Fibroblast of the aortic adventitia (primary cell): ENCODE measurements at places on chromosomes 12 and 14. TPM values are rescaled to one million over a fixed set of nuclear protein-coding genes. Genes with fewer than 3 reads are reported as not detected.

DNA sequence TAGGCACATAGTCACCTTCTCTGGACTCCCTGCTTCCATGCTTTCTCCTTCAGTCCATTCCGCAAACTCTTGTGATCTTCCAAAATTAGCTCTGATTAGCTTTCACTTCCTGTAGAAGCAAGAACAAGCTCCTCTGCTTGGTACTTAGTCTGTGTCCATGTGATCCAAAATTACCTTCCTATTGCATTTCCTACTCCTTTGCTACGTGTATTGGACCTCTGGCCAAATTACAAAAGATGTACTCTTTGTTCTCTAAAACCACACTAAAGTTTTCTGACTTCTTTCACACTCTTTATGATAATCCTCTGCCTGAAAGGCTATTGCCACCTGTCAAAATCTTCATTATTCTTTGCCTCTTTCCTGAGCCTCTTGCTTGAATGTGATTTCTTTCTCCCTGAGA lies 786 bp upstream of the TSFM start:
- no peak for DNase-seq

GRCh38 chr14:82421286-82421685 lies 887.6 kb upstream of the SEL1L start:
- no peak for DNase-seq

- no peak for DNase-seq
Measured at GRCh38 chr14:104689881-104690711, 678 bp downstream of the INF2 start.

ANKRD33 gene
- total RNA-seq: 0.09 TPM in 1 of 2 replicates, not detected in the other

GRCh38 chr14:105015242-105015641 lies 5.6 kb downstream of the CDCA4 start:
- no peak for DNase-seq

DNA sequence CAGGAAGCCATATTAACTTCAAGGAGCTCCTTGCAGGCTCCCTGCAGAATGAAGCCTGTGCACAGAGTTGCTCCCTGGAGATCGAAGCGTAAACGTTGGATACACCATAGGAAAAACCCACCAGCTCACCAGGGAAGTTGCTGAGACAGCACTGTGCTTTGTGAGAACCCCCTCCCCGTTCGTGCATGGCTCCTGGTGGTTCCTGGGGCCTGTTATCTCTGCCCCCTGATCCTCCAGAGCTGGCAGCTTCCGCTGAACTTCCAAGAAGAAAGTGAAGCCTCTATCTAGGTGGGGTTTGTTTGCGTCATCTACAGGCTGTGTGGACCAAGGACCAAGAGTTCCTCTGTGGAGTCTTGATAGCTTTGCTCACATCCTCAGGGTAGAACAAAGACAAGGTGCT lies 2.4 kb upstream of the CCDC85C start:
- DNase-seq: no peak

DNA sequence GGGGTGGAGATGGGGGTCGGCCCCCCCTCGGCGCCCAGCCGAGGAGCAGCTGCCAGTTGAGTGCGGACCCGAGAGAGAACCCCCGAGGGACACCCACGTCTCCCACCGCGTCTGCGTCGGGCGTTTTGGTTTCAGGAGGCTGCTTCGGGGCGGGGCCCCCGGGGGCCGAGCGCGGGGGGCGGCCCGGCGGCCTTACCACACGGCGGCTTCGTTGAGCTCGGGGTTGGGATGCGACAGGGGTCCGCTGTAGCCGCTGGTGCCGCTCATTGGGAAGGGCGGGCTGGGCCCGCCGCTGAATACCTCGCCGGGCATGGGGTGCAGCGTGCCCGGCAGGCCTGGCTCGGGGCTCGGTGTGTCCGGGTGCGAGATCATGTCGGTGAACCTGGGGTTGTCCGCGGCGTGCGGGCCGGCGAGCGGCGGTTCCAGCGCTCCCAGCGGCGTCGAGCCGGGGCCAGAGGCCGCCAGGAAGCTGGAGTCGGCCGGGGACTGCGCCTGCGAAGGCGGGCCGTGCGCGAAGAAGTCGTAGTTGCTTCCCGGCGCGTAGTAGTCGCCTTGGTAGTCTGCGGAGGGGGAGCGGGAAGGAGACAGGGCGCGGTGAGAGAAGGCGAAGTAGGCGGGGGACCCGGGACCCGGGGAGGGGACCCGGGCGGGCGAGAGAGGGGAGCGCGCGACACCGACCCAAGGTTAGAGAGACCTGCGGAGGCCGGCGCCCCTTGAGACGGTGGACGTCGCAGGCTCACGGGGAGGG lies 8.5 kb downstream of the LHX5 start:
- no peak for DNase-seq

GRCh38 chr12:5971194-5971850 lies 26.3 kb upstream of the ANO2 start:
- DNase-seq: no peak

- no peak for DNase-seq
Measured at GRCh38 chr12:58841058-58841798, 79.1 kb downstream of the LRIG3 start.

GRCh38 chr12:125137766-125138344 lies 72.6 kb downstream of the AACS start:
- DNase-seq: no peak

CFAP54 gene
- total RNA-seq: 3.0 and 5.6 TPM in 2 replicates

DNA sequence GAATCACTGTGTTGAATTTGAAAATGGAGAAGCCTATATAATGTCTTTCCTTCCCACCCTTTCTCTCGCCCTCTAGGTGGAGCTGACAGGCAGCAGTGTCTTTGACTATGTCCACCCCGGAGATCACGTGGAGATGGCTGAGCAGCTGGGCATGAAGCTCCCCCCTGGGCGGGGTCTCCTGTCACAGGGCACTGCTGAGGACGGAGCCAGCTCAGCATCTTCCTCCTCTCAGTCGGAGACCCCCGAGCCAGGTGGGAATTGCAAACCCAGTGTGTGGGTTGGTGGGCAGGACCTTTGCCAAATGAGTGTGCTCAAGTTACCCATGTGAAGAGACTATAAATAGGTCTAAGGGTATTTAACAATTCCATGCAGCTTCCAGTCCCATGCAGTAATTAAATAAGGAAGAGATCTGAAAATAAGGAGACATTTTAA lies 274.7 kb downstream of the EGLN3 start:
- DNase-seq: peak; percentile 56

DNA sequence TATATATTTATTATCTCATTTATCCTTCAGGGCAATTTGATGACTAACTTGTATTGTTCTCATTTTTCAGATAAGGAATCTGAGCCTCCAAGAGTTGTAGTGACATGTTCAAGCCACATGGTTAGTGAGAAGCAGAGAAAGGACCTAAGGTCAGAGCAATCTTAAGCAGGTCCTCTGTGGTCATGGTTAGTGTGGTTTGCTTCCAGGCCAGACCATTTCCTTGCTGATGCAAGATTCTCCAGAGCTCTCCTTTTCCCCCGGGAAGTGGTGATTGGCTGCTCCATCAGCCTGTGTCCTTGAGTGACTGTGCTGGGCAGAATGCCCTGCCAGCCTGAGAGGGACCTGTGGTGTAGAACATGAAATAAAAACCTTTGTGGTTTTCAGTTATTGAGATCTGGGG lies 141.3 kb downstream of the KTN1 start:
- peak; percentile 97 for DNase-seq

DNA sequence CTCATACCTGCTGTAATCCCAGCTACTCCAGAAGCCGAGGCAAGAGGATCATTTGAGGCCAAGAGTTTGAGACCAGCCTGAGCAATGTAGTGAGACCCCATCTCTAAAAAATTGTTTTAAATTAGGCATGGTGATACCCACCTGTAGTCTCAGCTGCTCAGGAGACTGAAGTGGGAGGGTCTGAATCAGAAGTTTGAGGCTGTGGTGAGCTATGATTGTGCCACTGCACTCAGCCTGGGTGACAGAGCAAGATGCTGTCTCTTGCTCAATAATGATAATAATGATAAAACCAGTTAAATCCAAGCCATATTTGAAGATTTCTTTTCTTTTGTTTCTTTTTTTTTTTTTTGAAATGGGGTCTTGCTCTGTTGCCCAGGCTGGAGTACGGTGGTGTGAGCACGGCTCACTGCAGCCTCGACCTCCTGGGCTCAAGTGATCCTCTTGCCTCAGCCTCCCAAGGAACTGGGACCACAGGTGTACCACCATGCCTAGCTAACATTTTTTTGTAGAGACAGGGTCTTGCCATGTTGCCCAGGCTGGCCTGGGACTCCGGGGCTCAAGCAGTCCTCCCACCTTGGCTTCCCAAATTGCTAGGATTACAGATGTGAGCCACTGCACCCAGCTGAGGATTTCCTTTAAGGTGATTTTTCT lies 12.8 kb downstream of the PSMA6 start:
- no peak for DNase-seq

- peak; percentile 14 for DNase-seq
Measured at GRCh38 chr14:64324461-64324860, 30.3 kb upstream of the ESR2 start.

MDGA2 gene
- total RNA-seq: not detected in 2 replicates

CRIP2 gene
- 32.9 and 54.3 TPM in 2 replicates for total RNA-seq

GRCh38 chr12:107488666-107489065 lies 196.9 kb upstream of the PWP1 start:
- peak; percentile 43 for DNase-seq

DNA sequence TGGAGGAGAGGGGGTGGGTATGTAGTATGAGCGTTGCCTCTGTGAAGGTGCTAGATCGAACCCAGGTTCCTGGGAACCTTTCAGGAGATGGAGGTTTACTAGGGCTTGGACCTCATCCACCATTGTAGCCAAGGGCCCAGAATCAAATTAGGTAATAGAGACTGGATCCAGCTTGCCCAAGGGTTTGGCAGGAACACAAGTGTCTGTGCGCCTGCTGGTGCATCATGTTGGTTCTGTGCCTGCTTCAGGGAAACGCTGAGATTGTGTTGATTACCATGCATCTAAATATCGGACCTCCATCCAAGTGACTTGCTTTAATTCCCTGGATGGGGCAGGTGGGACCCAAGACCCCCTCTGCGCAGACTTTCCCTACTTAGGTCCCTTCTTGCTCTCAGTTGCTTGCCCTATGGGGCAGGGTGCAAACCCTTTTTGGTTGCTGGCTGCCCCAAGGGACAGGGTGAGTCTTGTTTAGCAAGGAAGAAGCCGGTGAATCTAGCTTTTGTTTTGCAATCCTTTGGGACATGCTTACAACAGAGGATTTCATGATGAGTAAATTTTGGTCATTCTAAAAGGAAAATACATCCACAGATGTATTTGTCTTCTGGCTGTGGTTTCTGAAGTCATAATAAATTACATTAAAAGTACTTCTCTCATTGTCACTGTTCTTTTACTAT lies 189.8 kb upstream of the PRICKLE1 start:
- DNase-seq: peak; percentile 59

GRCh38 chr12:95074766-95075165 lies 1.3 kb upstream of the NR2C1 start:
- peak; percentile 79 for DNase-seq

- DNase-seq: no peak
Measured at GRCh38 chr12:91606662-91607377, 424.2 kb upstream of the DCN start.

DNA sequence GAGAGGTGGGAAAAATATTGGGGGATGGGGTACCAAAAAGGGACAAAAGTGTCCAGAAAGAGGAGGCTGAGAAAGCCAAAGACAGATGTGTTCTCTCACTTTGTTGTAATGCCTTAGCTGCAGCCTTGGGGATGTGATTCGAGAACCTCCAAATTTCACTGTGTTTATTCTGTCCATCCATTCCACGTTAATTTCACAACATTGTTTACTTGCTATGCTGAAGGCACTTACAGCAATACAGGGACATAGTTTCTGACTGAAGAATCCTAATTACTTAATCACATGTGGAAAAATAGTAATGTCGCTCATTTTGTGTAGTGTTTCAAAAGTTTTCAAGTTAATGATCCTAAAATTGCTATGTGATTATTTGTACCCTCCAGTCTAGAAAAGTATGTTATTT lies 146.2 kb upstream of the SLC38A2 start:
- no peak for DNase-seq

GRCh38 chr14:94536836-94537235 lies 24.4 kb upstream of the SERPINA4 start:
- DNase-seq: no peak

DNA sequence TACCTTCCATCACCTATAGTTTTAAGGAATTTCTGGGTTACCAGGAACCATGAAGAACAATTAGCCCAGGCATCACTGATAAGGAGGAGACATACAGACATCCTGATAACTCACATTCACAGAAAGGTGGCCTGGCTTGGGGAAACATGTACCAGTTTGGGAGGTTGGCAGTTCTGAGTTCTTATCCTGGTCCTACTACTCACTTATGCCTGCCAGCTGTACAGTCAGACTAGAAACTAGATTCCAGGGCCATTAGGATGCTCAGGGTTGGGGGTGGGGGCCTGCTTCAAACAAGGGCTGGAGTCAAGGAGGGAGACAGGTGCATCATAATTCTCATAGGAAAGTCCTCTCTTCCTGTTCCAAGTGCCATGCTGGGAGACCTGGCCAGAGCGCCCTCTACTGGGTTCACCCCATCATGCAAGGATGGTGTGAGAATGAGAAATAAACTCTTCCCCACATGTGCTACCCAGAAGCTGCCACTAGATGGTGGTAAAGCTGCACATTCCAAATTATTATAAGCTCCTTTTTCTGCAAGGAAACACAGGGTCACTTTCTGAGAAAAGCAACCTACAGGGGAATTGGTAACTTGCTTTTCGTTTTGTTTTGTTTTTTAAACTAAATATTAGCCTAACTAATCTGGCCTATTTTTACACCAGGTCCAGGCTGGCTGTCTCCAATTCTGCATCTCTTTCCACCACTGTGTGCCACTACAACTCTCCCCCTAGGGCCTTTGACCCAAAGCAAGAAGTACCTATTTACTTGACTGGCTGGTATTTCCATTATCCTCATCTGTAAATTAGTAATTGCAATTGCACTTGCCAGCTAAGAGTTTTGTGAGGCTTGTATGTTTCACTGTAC lies 14.5 kb downstream of the OAS2 start:
- peak; percentile 76 for DNase-seq

DNA sequence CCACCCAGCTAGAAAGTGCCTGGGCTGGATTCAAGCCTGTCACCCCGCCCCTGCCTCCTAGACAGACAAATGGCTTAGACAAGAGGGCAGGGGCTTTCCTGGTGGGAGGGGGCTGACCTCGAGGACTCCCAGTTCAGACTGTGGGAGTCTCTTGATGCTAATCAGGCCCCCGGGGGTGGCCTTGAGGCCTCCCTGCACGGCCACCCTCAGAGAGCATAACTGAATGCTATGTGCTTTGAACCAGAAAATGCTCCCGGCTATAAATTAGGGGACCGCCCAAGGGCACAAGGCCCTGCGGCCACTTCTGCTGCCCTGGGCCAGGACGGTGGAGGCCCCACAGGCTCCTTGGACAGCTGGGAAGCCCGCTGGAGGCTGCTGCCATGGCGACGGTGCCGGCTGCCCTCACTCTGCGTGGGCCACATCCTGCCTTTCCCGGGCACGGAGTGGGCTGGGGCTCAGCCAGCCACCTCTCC lies 111.0 kb upstream of the NCOR2 start:
- DNase-seq: no peak

CEBPE gene
- total RNA-seq: not detected in 2 replicates

- DNase-seq: peak; percentile 64
Measured at GRCh38 chr12:118330421-118331018, 42.2 kb downstream of the TAOK3 start.

DNA sequence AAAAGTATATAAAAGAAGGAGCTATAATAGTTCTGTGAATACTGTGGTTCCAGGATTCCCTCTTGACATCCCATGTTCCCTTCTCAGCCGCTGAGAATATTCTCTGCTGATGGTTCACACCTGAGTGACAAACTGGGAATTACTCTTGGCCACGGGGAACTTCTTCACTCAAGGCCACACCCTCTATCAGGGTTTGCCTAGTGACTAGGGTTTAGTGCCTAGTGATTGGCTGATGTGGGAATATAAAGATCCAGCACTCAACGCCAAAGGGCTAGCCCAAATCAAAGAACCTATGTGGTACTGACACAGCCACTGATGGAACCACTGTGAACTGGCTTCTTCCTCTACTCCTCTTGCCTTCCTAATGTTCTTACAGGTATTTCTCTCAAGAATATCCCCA lies 248.4 kb downstream of the ASCL1 start:
- no peak for DNase-seq

LRP1-AS gene
- not detected in 2 replicates for total RNA-seq
